Right cardiac atrium (tissue), 5 donors: ENCODE measurements at places on chromosomes 4 and X.

DNA sequence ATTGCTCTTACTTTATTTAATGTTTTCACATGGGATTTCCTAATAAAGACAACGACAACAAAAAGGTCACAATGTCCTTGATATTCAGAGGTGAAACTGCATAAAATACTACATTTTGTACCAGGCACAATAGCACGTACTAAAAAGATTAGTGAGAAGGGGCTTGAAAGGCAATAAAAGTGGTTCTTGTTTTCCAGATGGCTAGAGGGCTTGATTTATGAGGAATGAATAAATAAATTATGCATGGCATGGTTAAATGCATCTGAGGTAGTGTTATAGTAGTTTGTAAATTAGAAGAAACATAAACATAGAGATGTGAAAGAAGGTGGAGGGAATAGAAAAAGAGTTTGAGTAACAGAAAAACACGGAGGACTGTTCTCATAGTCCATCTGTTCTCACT, 123.4 kb downstream of the CLCN5 start:
- no peak for DNase-seq

DNA sequence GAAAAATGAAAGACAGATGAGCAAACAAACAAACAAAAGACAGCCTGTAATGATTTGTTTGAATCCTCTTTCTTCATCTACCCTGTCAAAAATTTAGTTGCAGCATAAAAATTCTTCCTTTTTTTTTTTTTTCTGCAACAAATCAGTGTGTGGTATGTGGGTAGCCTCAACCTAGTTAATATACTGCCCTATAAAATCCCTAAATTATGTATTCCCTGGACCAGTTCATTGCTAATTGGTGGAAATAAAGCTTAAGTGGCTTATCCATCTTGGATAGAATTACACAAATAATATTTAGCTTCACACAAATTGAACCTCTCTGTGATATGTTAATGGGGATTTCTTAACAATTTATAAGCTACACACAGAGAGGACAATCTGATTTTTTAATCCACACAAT, 208.4 kb downstream of the NDST4 start:
- DNase-seq: no peak

DNA sequence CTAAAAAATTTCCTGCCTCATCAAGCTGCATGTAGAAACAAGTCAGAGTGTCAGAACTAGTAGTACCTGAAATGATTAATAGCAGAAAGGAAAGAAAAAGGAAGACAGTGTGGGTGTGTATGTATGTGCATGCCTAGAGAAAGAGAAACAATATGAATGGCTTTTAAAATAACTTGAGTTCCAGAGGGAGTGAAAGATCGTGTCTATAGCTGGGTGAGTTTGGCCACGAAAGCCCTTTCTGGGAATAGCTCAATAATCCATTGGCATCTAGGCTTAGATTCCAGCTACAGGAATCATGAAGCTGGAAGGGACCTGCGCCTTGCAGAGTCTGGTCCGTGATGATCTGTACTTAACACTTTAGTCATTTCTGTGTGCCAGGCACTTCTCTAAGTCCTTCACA, 195.6 kb downstream of the RAPGEF2 start:
- DNase-seq: no peak

DNA sequence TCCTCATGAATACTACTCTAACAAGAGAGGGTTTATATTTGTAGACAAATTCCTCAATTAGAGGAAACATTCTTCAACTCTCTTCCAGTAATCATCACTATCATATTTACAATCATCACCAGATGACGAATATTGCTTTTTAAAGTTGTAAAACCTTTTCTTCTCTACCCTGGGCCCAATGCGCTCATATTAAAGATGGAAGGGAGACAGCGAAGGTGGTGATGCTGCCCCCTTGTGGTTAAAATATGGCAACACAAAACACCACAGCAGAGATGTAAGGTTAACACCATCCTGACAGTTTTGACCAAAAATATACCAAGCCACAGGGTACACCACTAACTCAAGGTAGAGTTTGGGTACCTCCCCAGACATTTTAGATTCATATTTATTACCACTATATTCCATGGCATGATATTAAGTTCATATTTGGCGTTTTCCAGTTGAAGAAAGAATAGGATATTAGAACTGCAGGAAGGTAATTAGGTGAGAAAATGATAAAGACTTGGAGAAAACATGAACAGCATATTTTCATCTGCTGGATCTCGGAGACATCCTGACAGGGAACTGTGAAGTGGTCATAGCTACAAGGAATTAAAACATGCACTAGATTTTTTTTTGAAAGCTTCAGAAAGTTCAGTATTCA, 72.8 kb downstream of the SLC9A7 start:
- no peak for DNase-seq

DNA sequence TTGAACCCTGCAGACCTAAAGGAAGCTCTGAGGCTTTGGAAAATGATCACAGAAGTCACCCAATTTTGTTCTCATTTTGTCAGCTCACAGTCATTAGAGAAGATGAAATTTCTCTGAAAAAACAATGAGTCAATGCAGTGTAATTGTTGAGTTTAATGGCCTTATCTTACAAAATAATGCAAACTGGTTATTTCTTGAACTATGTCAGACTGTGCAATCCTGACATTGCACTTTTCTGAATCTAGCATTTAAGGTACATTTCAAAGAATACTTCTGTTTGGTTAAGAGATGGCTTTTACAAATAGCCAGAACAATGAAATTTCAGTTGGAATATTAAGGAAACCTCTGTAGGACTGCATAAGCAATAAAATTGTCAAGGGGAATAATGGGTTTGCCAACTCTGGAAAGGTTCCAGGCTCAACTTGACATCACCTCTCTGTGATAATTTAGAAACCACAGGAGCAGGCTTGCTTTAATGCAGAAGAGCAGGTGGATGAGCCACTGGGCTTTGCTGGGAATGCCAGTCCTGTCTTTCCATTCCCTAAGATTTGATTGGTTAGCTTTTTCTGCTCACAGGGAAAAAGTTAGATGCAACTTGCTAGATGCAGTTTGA, 222.8 kb downstream of the FRMPD4 start:
- no peak for DNase-seq

DNA sequence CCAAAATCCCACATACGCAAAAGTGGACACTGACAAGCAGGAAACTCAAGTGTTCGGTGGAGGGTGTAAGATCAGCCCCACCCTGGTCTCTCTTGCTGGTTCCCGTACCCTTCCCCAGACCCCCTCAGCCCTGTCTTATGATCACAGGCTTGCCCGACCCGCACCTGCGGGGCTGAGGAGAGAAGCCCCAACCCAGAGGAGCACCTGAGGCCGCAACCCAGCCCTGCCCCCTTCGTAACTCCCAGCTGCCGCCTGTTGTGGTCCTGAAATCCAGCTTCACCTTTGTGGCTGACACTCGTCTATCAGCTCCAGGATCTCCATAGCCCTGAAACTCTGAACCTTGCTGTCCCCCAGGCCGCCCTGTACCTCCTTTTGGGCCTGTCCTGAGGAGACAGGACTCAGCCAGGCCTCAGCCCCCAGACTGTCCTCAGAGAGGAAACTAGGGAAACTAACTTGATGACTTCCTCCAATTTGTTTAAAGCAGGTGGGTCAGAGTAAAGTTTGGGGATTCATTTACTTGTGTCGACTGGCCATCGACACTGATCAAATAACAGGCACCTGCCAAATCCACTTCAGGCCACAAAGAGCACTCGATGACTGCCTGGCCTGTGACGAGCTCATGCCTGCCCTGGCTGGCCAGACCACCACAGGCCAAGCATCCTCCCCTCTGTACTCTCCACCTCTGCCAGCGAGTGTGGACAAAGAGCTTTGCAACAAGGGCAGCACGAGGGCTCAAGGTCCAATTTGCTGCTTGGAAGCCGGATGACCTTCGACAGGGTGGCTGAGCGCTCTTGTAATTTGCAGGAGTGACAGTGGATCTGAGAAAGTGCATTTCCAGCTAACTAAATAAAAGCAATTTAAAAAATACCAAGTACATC, 19.3 kb downstream of the DCTD start:
- DNase-seq: no peak

- peak; percentile 72 for DNase-seq
Observed at GRCh38 chr4:183960046-183960420, 54.9 kb downstream of the STOX2 start.

DNA sequence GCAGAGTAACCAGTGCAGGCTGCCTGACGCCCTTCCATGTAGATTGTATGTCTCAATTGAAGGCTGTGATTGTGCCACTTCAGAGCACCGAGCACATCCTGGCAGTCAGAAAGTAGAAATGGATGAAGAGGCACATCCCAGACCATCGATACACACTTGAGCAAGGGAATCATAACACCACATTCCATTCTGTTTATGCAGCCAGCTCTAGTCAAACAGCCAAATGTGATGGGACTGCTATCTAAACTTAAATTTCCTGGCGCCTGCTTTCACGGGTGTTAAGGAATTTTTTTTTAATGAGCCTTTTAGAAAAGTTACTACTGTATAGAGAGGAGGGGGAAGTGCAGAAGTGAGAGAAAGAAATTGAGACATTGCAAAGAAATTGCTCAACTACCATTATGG, 84.4 kb downstream of the PPARGC1A start:
- no peak for DNase-seq

GRCh38 chr4:43330288-43330687, 437.8 kb downstream of the GRXCR1 start:
- no peak for DNase-seq

- DNase-seq: peak; percentile 80
Observed at GRCh38 chrX:46573331-46573891, at the start of gene CHST7. CHST7 (plus strand) TSS chrX:46573765; CDS start chrX:46573932, 167 bp downstream.

DNA sequence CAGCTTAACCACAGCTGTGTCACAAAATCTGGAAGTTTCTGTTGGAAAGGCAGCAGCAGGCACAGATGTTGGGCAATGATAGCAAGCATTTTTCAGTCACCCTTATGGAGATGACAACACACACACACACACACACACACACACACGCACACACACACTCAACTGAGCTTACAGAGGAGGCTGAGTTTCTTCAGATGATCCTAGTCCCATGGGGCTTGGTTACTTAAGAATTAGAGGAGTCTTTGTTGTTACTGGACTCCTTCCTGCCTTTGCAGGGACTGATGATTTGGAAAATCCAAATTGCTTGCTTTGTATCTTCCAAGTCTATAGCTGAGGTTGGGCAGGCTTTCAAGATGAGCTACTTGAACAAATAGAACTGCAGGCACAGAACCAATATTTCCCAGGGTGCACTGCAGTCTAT, 740.1 kb upstream of the PITX2 start:
- no peak for DNase-seq

DNA sequence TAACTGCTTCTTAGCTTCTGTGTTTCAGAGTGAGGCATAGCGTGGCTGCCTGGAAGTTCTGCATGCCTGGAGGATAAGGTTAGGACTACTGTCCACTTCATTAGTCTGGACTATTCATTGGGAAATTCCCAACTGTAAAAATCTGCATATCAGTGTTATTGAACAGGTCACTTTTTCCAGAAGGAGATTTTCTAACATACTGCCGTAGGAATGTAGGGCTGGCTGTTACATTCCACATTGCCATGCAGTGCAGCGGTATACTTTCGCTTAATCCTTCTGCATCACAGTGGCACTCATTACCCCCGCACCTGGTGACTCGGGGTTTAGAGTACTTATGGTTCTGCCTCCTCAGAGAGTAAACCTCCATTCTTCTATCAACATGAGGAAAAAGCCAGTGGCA, 104.6 kb downstream of the NPFFR2 start:
- no peak for DNase-seq

GRCh38 chr4:169040559-169041261, 30.7 kb upstream of the CBR4 start:
- no peak for DNase-seq

DNA sequence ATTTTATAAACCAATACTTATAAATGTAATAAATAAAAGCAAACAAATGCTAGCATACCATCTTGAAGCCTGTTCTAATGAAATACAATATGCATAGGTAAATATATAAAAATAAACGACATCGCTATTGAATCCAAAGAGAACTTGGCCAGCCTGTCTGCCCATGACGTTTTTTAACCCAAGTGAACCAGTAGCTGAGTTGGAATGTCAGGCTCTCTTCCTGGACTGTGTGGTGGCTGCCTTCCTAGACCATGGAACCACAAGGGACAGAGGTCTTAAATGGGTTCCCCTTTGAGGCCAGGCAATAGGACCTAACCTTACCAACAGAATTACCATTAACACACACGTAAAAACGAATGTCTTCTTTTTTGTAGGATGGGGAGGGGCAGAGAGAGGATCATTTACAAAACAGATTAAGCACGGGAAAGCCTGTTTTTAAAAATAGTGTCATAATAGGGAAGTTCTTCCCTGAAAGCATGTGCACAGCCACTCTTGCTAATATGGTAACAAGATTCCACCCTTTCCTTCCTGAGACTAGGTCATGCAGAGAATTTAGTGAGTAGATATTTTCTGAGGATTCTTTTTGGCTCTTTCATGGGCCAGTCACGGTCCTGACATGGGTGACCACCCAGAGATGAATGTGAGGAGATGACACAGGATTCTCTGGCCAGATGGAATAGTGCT, 69.4 kb upstream of the ACSL1 start:
- no peak for DNase-seq

DNA sequence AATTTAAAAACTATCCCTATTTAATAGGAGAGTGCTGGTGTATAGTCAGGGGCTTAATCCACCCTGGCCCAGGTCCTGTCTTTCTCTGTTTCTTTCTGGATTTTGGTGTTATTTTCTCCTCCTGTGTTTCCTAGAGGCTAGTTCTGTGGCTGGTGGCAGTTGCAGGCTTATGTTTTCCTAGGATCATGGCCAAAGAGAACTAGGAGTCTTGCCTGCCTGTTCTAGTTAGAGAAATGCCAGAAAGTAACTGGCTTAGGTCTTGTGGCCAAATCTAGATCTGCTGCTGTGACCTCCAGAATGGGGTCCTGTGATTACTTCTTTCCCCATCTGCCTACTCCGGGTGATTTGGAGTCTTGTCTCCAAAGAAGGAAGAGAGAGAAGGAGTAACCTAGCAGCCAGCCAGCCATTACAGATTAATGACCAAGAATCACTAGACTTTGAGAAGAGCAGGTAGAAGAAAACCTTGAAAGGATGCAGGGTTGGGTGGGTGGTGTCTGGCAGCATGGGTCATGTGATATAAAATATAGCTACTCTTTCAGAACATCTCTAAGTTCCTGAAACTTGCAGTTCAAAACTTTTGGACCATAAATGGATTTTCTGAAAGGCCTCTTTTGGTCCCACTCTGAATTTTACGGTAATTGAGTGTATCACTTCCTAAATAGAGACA, 117.9 kb downstream of the STIM2 start:
- DNase-seq: no peak

- DNase-seq: peak; percentile 95
Observed at GRCh38 chr4:127782025-127782274, 172 bp upstream of the HSPA4L start.

- DNase-seq: no peak
Observed at GRCh38 chr4:7924163-7924562, 15.5 kb downstream of the AFAP1 start.

DNA sequence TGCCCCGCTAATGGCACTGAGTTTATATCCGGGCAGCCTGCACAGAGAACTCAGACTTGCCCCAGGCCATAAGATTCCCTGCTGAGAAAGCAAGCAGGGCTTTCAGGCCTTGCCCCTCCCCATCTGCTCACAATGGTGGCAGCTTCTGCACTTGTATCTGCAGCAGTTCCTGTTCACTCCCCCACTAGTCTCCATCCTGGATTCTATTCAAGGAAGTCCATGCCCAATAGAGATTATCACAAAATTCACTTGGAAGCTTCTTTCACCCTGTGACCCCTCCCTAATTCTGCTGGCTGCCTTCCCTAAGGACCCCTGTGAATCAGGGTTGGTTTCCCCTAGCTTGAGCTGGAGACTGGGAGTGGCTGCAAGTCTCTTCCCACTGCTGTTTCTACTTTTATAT, 34.5 kb upstream of the UCP1 start:
- peak; percentile 37 for DNase-seq

GRCh38 chr4:85756938-85757337, 282.0 kb downstream of the ARHGAP24 start:
- DNase-seq: no peak

GRCh38 chrX:2516623-2517022, 15.8 kb upstream of the DHRSX start:
- DNase-seq: no peak

GRCh38 chrX:40108162-40108958, 10.6 kb upstream of the BCOR start:
- peak; percentile 76 for DNase-seq
